Endodermal cell (in vitro differentiated cells): ENCODE measurements at places on chromosomes 6 and 20. TPM values are rescaled to one million over a fixed set of nuclear protein-coding genes. Genes with fewer than 3 reads are reported as not detected.

The GRM4 gene
- 9.1 and 10.5 TPM in 2 replicates for total RNA-seq

The PRPH2 gene
- total RNA-seq, result 0.35 and 0.75 TPM in 2 replicates

DNA sequence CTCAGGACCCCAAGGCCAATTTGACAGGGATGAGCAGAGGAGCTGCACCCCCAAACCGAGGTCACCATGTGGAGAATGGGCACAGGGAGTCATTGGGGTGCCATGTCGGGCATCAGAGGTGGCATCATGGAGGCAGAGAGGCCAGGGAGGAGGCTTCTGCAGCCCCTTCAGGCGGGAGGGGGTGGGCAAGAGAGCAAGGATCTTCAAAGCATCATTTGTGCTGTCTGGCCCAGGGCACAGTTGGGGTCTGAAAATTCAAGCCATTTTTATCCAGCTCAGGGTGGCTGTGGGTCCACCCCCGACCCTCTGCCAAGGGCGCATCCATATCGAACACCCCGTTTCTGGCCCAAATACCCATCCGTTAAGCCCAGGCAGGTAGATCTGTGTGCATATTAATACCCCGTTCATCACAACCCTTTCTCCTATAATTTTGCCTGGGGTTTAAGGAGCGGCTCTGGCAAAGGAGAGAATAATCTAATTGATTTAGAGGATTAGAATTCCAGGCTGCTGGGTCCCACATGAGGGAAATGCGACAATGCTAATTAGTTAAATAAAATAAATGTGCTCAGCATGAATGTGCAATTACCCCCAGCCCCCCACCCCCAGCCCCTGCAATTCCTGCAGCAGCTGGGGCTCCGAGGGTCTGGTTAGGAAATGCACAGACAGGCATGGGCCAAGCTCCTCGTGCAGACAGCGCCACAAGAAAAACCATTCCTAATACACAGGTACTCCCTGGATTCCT lies 31.9 kb downstream of the VSTM2L start:
- no peaks in the 10 kb centered on the region for H3K36me3 ChIP-seq
- no peak overlapping the region for H3K4me3 ChIP-seq
- DNase-seq, result no peak
- peaks cover 9% of the 10 kb centered on the region for H3K4me1 ChIP-seq
- no peaks in the 10 kb centered on the region for H3K27me3 ChIP-seq
- no peak overlapping the region for H3K27ac ChIP-seq

GRCh38 chr6:11368760-11369159 lies 136.3 kb upstream of the NEDD9 start:
- no peak overlapping the region for H3K27ac ChIP-seq
- peak; percentile 8 for DNase-seq
- peaks cover 5% of the 10 kb centered on the region for H3K27me3 ChIP-seq
- no peak overlapping the region for H3K4me3 ChIP-seq

DNA sequence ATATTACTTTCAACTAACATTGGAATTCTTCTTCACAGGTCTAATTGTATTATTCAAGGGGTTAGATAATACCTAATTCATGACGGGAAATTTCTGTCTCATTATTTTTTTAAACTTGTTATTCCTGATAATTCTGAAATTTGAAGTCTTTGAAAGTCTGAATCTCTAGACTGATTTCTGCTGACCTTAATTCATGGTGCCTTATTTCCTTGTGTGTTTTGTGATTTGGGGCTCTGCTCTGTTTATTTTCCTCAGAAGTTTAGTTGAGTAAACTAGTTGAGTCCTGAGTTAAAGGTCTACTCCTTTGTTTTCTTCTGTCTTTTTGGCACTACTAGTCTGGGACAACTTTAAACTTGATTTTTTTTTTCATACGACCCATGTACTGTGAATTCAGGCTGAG lies 5.9 kb downstream of the DEFB118 start:
- no peaks in the 10 kb centered on the region for H3K36me3 ChIP-seq
- no peaks in the 10 kb centered on the region for H3K4me1 ChIP-seq
- H3K27ac ChIP-seq, result no peak overlapping the region
- no peak overlapping the region for H3K4me3 ChIP-seq
- no peaks in the 10 kb centered on the region for H3K27me3 ChIP-seq

DNA sequence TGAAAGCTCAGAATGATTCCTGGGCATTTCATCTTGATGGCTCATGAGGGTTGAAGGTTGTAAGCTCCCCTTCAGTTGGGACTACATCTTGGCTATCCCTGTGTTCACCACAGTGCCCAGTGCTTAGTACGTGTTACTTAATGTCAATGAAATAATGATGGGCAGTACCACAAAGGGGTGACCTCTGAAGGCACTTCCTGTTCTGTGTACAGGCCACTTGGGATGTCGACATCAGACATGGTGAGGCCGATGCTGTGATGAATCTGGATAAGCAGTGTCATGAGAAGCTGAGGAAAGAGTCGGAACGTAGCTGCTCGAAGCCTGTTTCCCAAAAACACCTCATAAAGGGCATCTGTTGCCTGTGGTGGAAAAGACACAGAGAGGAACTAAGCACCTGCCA lies 27.6 kb upstream of the RBL1 start:
- no peak for DNase-seq
- H3K36me3 ChIP-seq, result no peaks in the 10 kb centered on the region

DNA sequence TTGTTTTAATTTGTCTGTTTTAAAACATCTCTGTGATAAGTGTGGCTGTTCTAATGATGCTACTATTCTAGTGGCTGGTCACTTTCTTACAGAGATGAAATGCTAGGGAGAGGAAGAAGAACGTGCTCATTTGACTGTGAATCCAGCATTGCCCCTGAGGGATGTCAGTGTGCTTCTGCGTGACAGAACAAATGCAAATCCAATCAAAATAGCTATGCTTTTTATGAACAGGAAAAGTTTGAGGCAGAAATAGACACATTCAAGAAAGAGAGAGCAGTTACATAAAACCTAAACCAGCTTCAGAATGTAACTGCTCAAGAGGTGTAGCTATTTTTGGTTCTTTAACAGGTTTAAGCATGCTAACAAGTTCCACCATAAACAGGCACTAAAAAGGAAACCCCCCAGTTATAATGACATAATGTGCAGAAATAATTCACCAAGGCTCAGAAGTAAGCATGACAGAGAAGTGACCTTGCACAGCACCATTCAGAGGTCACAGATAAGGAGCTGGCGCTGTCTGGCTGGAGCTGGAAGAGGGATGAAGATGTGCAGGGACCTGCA lies 385.3 kb downstream of the EPM2A start:
- no peak for DNase-seq
- H3K27ac ChIP-seq, result no peak overlapping the region
- no peaks in the 10 kb centered on the region for H3K4me1 ChIP-seq
- peak overlapping the region; percentile 18 for H3K4me3 ChIP-seq
- no peaks in the 10 kb centered on the region for H3K36me3 ChIP-seq
- H3K27me3 ChIP-seq, result no peaks in the 10 kb centered on the region

DNA sequence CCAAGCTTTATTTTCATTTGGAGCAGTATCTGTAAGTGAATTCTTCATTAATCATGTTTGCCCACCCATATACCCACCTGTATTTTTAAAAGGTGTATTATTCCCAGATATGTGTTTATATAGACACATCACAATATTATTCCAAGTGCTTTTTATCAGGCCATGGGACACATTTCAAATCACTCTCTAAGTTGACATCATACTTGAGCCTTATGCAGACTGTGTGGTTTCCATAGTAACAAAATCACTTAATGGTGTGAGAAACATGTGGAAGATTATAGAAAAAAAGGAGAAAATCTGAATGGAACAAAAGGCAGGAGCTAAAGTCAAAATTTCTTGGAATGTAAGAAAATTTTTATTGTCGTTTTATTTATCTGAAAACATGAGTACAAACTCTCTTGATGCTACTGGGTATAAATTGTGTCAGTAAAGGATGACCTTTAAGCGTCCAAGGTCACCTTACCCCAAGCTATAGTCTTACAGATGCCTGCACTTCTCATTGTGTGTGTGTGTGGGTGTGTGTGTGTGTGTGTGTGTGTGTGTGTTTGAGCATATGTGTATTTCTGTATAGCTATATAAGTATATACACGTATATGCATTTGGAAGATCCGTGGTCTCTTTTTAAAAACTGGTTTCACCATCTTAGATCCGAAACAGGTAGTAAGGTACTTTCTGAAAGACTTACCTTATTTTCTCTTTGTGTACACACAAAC lies 79.8 kb upstream of the CCN6 start:
- no peak for DNase-seq
- no peaks in the 10 kb centered on the region for H3K36me3 ChIP-seq
- peaks cover 3% of the 10 kb centered on the region for H3K27me3 ChIP-seq
- H3K4me3 ChIP-seq, result no peak overlapping the region
- no peaks in the 10 kb centered on the region for H3K4me1 ChIP-seq
- H3K27ac ChIP-seq, result no peak overlapping the region
